ENCODE measurements at places on chromosomes 12 and 14. TPM values are rescaled to one million over a fixed set of nuclear protein-coding genes. Genes with fewer than 3 reads are reported as not detected.

The PNP gene
- total RNA-seq = 23.1 TPM

The KLRD1 gene
- total RNA-seq = not detected

The LRRK2 gene
- 1.1 TPM for total RNA-seq

The RTRAF gene
- total RNA-seq = 80.5 TPM

The PLEK2 gene
- 3.9 TPM for total RNA-seq

The NOS1 gene
- not detected for total RNA-seq

The KRT85 gene
- total RNA-seq = not detected

Data from cardiac atrium fibroblast (primary cell).